ENCODE measurements at places on chromosomes 6 and 20.

- no peak for DNase-seq
Measured at GRCh38 chr6:126820634-126821033, 297.8 kb upstream of the RSPO3 start.

DNA sequence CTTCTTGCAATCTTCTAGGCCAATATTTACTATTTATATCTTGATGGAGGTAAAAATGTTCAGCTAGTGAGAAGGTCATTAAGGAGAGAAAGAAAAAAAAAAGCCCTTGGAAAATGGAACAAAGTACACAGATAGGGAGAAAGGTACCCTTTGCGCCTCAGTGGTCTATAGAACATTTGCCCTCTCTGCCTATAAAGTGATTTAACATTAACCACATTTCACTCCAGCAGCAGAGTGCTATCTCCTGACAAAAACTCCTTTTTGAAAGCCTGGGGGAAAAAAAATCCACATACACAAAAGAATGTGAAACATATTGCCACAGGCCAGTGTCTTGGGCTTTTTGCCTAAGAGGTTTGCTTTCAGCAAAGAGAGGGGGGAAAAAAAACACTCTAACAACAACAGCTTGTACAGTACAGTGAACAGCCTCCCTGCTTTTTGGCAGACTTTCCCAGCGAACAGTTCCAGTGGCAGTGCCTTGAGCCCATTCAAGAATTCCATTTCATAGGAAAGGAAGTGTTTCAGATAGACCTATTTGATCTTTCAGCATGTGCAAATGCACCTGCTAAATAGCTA, 695 bp downstream of the ARHGAP18 start:
- no peak for DNase-seq

DNA sequence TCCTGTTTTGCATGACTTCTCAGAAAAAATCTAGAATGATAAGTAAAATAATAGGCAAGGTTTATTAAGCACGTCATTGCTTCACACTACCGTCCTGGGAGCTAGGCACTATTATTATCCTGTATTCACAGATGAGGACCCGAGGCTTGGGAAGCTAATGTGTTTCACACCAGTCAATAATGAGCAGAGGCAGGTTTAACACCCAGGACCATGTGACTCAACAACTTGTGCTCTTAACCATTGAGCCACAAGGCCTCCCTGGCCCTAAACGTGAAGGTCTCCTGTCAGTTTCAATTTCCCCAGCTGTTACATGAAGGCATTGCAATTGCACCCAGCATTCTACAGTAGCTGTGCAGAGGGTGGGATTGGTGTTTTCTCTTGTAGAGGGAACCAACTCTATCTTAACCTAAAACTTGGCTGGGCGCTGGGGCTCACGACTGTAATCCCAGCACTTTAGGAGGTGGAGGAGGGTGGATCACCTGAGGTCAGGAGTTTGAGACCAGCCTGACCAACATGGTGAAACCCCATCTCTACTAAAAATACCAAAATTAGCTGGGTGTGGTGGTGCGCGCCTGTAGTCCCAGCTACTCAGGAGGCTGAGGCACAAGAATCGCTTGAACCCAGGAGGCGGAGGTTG, 191.2 kb downstream of the BCAS1 start:
- no peak for DNase-seq

GRCh38 chr20:9412309-9412708, 102.1 kb upstream of the LAMP5 start:
- no peak for DNase-seq

DNA sequence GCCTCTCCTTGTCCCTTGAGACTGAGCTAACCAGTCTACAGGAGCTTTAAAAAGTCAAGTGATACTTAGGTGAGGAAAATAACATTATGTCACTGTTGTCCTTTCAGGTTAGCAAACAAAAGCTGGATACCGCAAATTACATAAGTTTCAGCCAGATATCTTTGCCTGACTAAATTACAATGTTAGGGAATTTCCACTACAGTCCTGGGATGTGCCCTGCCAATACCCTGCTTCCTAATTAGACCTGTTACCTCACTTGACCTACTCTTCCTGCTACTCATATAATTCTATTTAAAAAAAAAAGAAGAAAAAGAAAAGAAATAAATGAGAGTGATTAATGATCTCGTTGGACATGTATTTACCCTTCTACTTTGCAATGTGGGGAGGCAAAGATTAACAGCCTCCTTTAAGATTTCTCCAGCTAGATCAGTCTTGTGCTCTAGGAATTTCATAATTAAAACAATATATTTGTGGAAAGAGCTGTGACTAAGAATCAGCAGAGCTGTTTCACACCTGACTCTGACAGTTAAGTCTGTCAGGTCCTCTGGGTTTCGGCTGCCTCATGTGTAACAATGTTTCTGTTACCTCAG, 318.9 kb downstream of the HDGFL1 start:
- DNase-seq = no peak

- DNase-seq = no peak
Measured at GRCh38 chr20:47468290-47469050, 33.2 kb upstream of the NCOA3 start.

- no peak for DNase-seq
Measured at GRCh38 chr6:33604941-33605854, 15.9 kb upstream of the ITPR3 start.

DNA sequence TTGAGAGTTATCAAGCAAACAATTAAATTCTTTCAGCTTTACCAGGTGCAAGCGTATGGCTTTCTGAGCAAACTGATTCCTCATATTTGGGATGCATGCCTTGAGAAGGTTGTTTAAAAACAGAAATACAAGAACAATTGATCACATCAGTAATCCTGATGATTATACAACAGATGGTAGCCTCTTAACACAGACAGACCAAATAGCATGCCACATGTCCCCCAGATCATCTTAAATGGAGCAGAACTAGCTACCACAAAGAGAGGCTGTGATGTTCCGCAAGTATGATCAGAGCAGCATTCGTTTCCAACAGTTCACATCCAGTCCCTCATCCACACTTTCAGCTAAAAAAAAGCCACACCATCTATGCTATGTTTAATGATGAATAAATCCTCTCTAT, 246.2 kb upstream of the NRSN1 start:
- no peak for DNase-seq

DNA sequence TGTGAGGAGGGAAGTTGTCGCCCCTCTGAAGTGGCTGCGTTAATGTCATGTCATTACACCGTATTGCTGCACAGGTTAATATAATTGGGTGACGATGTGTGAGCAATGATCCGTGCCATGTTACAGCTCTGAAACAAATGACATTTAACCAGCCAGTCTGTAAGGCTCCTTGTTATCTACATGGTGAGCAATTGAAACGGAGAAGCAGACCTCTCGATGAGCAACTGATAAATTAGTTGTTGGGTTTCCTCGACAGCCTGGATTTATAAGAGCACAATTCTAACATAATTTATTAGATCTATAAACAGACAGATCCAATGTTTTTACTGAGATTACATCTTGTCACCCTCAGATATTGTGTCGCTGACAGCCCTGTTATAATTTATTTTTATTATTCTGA, 49.9 kb upstream of the MAFB start:
- DNase-seq = no peak

DNA sequence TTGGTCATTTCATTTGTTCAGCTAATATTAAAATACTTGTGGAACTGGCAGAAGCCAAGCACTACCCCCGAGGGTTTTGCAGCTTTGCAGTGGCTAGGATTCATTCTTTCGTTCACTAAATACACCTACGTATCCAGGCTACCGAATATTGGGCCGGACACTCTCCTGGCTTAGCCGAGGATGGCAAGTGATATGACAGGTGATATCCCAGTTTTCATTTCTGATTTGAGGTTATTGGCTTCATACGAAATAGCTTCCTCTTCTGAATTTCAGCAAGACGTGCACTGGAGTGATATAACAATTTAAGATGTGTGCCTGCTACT, 536 bp upstream of the MTFR2 start:
- DNase-seq = no peak

GRCh38 chr6:145498425-145498824, 236.9 kb downstream of the EPM2A start:
- DNase-seq = no peak

All from activated CD8-positive, alpha-beta memory T cell treated with anti-CD3 and anti-CD28 coated beads for 1 hour (primary cell).